Activated gamma-delta T cell treated with Interleukin-2 at 50 U/mL for 16 hours (primary cell): ENCODE measurements at places on chromosomes 1 and 21.

GRCh38 chr1:224784265-224785039 lies 145.0 kb upstream of the DNAH14 start:
- DNase-seq, result no peak

- DNase-seq, result no peak
Measured at GRCh38 chr1:82562448-82562847, 761.7 kb downstream of the ADGRL2 start.

GRCh38 chr1:13512472-13512871 lies 1.3 kb downstream of the LRRC38 start:
- DNase-seq, result no peak

DNA sequence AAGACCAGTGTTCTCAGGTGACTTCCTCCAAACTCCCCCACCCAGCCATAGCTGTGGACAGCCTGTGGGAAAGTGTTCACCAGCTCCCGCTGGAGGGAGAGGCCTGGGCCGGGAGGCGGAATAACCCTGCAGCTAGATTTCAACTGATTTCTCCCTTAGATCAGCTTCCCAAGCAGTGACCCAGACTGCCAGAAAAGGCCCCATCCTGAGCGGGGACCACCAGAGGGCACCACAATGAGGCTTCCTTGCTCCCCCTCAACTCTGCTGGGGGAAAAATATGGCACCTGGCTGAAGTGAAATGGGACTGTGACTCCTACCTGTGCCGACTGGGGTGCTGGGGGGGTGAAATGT lies 50.8 kb downstream of the RHBG start:
- peak; percentile 48 for DNase-seq

DNA sequence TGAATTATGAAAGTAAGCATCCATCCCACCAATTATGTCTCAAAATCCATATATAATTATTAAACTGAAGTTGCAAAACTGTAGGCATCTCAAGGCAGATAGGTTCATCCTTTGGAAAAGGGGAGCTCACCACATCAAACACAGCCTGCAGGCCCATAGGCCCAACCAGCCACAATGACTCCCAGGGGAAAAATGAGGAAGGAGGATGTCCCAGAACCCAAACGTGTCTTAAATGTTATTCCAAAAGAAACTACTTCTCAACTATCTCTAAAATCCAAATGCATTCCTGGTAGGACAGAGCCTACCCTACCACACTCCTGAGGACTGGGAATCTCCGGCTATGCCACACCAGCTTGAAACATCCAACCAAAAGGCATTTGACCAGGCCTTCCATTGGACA lies 12.8 kb downstream of the TIAM1 start:
- DNase-seq, result no peak

- no peak for DNase-seq
Measured at GRCh38 chr1:51750218-51750617, 128.3 kb downstream of the NRDC start.

GRCh38 chr1:156740237-156740740 lies 599 bp downstream of the MRPL24 start:
- DNase-seq, result no peak

GRCh38 chr1:119635811-119636390 lies 12.2 kb downstream of the ZNF697 start:
- no peak for DNase-seq

GRCh38 chr1:186093437-186093836 lies 281.6 kb downstream of the TPR start:
- DNase-seq, result no peak

DNA sequence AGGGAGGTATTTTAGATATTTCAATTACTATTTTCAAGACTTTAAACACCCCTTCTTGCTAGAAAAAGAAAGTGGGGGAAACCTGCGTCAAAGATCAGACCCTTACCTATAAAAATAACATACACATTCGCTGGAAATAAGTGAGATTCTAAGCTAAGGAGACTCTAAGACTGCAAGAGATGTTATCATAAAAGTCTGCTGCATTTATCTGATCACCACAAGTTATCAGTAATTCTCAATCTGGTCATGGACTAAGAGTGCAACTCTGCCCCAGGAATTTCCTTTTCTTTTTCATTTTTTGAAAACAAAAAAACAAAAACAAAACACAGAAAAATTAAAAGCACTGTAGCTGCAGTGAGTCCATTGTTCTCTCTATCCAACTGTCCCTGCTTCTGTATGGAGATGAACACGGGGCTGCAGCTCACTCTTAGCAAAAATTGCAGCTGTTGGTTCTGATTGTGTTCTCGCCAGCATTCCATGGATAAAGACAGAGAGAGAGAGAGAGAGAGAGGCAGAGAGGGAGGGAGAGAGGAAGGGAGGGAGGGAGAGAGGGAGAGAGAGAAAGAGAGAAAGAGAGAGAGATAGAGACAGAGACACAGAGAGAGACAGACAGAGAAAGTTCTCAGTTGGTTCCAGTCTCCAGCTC lies 14.1 kb downstream of the XKR8 start:
- no peak for DNase-seq

- no peak for DNase-seq
Measured at GRCh38 chr1:8870616-8871538, 7.6 kb downstream of the ENO1 start.
